Hindlimb muscle (tissue), 1 donor: ENCODE measurements at places on chromosomes 3 and 15.
A peak's percentile ranks its signal among the peaks of the same experiment; 100 is the strongest.

DNA sequence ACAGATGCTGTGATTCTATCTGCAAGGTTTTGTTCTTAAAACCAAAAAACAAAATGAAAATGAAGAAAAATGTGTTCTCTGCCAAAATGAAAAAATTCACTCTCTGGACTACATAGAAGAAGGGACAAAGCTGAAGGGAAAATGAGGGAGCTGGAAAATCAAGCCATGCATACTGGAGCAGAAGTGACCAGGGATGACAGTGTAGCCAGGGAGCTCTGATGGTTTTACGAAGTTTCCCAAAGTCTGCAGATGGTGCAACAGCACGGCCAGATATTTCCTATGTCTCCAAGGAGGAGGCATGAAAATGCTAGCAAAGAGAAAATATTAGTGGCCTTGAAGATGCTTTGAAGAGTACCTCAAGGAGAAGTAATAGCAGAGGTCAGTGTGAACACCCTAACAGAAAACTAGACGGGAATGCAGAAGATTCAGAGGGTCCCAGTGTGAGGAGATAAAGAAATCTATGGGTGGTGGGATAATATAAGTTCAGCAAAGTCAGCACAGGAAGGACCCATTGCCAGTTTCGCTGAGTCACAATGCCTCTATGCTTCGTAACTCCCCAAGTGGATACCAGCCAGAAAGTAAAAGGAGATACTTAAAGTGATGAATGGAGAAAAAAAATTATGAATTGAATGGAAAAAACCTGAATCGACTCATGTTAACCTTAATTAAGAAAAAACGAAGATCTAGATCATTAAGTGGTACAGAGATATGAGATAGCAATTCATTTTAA is 39.0 kb upstream of the POMGNT2 start:
- DNase-seq = no peak

DNA sequence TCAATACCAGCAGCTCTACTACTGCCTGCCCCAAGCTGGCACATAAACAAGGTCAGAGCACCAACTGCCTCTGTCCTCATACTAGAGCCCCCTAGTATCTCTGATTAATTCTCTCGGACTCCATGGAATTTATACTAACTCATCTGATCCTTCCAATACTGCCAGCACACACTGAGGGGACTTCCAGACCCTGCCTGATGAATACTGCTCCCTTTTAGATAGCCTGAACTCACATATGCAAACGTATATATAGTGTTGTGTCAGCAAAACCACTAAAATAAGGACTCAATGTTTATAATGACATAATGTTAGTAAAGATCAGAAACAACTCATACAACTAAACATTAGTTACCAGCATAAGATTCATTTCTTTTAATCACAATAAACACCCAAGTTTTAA is 25.0 kb downstream of the CEP70 start:
- no peak for DNase-seq

DNA sequence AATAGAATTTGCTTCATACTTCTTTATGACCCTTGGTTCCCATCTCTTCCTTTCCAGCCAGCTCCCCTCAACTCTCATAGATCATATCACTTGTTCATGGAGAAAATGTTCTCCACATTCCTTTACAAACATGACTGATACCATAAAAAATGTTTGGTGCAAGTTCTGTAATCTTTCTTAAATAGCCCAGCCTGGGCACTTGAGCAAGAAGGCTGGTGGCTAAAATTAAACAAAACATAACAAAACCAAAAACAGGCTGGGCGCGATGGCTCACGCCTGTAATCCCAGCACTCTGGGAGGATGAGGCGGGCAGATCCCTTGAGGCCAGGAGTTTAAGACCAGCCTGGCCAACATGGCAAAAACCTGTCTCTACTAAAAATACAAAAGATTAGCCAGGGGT is 8.9 kb upstream of the POLR2M start:
- no peak for DNase-seq

GRCh38 chr3:151093905-151094304 is 8.4 kb downstream of the MED12L start:
- DNase-seq = no peak

- no peak for DNase-seq
These were observed 252.0 kb downstream of the CACNA2D3 start for GRCh38 chr3:54374214-54374852.

GRCh38 chr3:11010426-11011165 is 18.0 kb downstream of the SLC6A1 start:
- DNase-seq = no peak

GRCh38 chr3:21109056-21109455 is 642.0 kb downstream of the ZNF385D start:
- no peak for DNase-seq

- no peak for DNase-seq
These were observed 16.9 kb upstream of the SEMA4B start for GRCh38 chr15:90184119-90184785.

- DNase-seq = no peak
These were observed 77.3 kb upstream of the ATP2B2 start for GRCh38 chr3:10582733-10583132.

GRCh38 chr3:171286580-171287249 is 173.5 kb downstream of the TNIK start:
- DNase-seq = no peak

GRCh38 chr15:99279290-99279689 is 28.0 kb downstream of the LRRC28 start:
- DNase-seq = no peak

- no peak for DNase-seq
These were observed 50.1 kb downstream of the P2RY1 start for GRCh38 chr3:152885076-152885475.

GRCh38 chr3:150220041-150220440 is 188.1 kb upstream of the TSC22D2 start:
- DNase-seq = no peak

DNA sequence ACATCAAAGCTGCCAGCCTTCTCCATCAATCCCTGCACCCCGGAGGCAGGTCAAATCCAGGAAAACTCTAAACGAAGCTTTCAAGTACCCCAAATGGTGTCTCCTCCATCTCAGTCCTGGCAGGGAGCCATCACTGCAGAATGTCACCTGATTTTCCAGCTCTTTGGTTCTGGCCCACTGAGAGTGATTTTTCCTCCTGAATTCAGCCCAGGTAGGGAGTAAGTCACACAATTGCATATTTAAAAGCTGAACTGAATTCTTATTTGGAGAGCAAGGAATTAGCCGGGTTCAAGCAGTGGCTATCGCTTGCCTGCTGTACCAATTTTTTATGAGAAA is 5.3 kb downstream of the RFTN1 start:
- no peak for DNase-seq

- DNase-seq = no peak
These were observed 18.9 kb downstream of the ILDR1 start for GRCh38 chr3:122003112-122003511.

GRCh38 chr3:135917076-135917475 is 48.5 kb upstream of the PPP2R3A start:
- no peak for DNase-seq

GRCh38 chr3:57841818-57842217 is 85.7 kb downstream of the SLMAP start:
- no peak for DNase-seq

DNA sequence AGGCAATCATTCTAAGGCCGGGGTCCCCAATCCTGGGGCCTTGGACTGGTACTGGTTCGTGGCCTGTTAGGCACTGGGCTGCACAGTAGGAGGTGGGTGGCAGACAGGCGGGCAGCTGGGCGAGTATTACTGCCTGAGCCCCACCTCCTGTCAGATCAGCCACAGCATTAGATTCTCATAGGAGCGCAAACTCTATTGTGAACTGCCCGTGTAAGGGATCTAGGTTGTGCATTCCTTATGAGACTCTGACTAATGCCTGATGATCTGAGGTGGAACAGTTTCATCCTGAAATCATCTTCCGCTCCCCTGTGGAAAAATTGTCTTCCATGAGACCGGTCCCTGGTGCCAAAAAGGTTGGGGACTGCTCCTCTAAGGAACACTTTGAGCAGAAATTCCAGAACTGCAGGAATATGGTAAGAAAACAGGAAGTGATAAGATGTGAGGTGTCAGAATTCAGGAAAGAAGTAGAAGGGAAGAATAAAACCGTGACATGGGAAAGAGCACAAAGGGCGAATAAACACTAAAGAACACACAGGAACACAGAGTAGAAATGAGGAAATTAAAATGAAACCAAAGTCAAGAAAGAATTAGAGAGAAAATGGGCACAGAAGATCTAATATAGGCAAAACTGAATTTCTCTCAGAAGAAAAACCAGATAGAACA is 57.6 kb downstream of the PDCD6IP start:
- no peak for DNase-seq

- no peak for DNase-seq
These were observed 60.2 kb downstream of the SEMA5B start for GRCh38 chr3:122967356-122967755.

DNA sequence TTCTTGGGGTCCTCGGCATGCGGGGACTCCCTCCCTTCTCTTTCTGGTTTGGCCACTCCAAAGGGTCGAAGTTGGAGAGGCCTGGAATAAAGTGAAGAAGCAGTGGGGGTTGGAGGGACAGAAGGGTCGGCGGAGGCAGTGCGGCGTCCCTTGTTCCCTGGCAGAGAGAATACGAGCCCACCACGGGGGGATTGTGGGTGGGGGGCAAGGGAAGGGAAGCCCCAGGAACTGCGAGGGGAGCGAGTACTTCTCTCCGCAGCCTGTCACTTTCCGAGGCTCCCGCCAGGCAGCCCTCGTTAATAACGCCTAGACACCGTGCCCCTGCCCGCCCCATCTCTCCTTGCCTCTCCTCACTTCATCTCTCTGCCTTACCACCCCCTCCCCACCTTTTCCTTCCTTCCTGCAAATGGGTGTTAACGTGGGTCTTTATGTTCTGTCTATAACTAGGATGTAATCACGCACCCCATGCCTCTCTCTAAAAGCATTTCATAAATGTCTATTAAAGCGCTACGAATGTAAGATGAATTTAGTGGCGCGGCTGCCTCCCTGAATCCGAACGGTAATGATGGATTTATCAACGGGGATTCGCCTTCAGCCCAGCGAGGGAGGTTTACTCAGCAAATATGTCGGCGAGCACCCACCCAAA is 13.7 kb downstream of the NR2F2 start:
- no peak for DNase-seq

DNA sequence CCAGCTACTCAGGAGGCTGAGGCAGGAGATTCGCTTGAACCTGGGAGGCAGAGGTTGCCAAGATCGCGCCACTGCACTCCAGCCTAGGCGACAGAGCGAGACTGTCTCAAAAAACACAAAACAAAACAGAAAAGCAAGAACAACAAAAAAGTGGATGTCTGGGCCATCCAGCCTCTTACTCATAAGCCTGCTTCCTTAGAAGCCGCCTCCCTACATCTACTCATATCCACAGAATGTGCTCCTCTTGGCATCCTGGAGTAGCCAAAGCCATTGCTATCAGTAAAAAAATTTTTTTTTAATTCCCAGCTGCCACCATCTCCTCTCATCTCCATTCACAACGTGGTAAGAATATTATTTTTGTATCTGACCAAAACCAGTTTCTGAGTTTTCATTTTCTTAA is 10.8 kb downstream of the ZSCAN2 start:
- no peak for DNase-seq

DNA sequence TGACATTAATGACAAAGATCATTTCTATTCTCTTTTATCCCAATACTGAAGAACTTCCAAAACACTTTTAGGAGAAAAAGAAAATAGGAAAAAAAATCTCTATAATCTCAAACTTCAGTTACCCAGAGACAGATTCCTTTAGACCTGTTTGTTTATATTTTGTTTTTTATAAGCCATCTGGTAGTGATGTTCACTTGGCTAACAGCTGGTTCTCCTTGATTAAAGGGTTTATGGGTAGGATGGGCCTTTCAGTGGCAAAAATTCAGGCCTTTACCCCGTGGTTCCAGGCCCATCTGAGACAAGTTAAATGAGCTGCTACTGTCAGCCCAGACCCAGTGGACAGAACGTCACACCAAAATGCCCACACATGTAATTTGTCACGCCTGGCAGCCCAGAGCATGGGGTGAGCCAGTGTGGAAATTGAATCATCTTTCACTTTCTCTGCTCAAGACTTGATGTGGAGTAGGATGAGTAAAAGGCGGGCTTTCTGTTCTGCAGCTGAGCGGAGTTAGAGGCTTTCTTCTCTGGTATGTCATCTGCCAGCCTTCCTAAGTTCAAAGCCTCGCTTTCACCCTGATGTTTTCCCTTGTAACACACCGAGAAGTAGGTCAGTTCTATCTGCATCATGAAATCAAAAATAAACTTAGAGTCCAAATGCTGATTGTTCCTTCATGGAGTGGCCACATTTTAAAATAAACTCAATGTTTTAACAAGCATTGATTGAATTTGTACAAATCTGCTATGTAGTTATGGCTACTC is 62.5 kb upstream of the SKOR1 start:
- DNase-seq = no peak

DNA sequence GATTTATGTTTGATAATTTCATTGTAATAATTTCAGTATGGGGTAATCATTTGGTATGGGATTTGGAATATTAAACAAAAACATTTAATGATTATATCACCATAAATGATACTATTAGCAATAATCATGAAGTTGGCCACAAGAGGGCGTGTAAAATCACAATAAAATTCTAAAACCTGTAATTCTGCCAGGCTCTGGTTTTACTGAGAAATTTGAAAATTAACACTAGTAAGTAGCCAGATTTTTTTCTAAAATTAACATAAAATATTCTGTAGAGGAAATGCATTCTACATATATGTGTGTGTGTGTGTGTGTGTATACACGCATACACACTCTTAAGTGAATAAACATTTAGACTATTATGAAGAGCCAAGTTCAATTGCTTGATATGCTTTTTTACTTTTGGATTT is 40.5 kb downstream of the FEZF2 start:
- DNase-seq = no peak

GRCh38 chr3:101941318-101942040 is 92.2 kb downstream of the NFKBIZ start:
- no peak for DNase-seq

GRCh38 chr3:127970966-127971592 is 56.0 kb downstream of the KBTBD12 start:
- peak; percentile 69 for DNase-seq

DNA sequence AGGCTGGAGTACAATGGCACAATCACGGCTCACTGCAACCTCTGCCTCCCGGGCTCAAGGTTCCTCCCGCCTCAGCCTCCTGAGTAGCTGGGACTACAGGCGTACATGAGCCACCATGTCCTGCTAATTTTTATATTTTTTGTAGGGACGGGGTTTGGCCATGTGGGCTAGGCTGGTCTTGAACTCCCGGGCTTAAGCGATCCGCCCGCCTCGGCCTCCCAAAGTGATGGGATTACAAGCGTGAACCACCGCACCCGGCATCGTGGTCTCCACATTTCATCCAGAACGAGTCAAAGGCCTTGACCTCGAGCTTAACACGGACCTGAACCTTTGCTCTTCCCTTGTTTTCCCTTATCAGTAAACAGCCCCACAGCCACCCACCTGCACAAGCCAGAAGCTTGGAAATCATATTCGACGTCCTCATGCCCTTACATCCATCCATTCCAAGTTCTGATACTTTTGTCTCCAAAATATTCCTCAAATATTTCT is 1.4 kb upstream of the PTPN23 start:
- DNase-seq = no peak

DNA sequence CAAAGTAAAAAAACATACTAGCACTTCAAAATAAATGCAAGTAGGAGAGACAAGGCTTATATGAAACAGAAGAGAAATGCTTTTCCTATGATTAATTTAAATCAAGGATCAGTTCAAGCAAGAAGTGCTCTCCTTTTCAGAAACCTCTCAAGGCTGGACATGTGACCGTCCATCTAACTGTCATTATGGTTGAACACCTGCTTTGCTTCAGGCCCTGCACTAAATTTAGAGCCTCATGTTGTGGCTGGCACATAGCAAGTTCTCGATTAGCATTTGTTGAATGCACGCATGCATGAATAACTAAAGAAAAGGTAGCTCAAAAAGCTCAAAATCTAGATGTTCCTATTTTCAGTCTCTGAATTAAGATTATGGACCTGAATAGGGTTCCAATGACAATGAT is 82.0 kb downstream of the SV2B start:
- no peak for DNase-seq

GRCh38 chr3:108177536-108177935 is 44.7 kb downstream of the IFT57 start:
- no peak for DNase-seq
